GM23338 (cell line): ENCODE measurements at places on chromosomes 4 and X. TPM values are rescaled to one million over a fixed set of nuclear protein-coding genes. Genes with fewer than 3 reads are reported as not detected.

GRCh38 chrX:23504895-23505294, 162.4 kb upstream of the PRDX4 start:
- no peak for DNase-seq

- no peak for DNase-seq
Measured at GRCh38 chrX:108198420-108198819, 106.8 kb downstream of the ATG4A start.

GRCh38 chrX:134369576-134369975, 90.4 kb upstream of the HPRT1 start:
- no peak for DNase-seq

DNA sequence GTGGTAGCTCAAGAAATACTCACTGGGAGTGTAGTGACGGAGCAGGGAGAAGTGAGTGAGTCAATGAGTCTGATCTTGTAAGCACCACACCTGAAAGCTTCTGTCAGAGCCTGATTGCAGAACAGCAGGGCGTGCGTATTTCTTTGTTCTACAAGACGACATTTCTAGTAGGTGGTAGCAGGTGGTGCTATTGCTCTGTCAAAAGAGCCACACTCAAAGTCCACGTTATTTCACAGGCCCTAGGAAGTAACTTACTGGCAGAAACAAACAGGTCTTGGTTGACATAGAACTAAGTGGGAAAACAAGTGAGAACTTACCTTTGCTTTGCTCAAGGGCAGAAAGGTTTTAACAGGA, 46.4 kb upstream of the SPRY1 start:
- peak; percentile 79 for DNase-seq

- DNase-seq, result peak; percentile 72
Measured at GRCh38 chr4:26787461-26788340, 72.9 kb upstream of the STIM2 start.

Gene JCHAIN
- not detected in 2 replicates for total RNA-seq

Gene PNMA3
- total RNA-seq, result 5.7 and 8.5 TPM in 2 replicates

Gene PCSK1N
- total RNA-seq, result 4.0 and 15.6 TPM in 2 replicates

Gene MAGEB1
- not detected in 2 replicates for total RNA-seq

Gene TLR6
- 0.14 TPM in 1 of 2 replicates, not detected in the other for total RNA-seq
